ENCODE measurements at places on chromosomes 5 and 9.

- DNase-seq: no peak
These were observed 143.9 kb upstream of the LHFPL2 start for GRCh38 chr5:78792345-78793055.

GRCh38 chr5:38338455-38338854 is 80.1 kb downstream of the EGFLAM start:
- no peak for DNase-seq

GRCh38 chr5:89047571-89047970 is 164.6 kb upstream of the MEF2C start:
- no peak for DNase-seq

- DNase-seq: peak; percentile 62
These were observed 55.1 kb downstream of the ASS1 start for GRCh38 chr9:130499804-130500263.

DNA sequence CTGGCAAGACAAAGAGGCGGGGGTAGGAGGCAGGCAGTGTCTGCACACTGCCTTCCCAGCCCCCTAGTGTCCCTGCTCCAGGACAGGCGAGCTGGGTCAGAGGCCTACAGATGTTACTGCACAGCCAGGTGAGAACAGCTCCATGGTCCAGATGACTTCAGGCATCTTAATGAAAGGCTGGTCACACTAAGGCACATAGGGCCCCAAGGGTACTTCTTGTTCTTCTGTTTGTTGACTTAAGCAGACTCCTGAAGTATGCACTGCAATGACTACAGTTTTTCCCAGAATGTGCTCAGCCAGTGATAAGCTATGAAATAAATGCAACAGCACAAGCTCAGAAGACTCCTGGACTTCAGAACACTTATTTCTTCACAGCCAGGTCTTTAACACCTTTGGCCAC is 27.4 kb downstream of the ATPSCKMT start:
- no peak for DNase-seq

- no peak for DNase-seq
These were observed 15.3 kb downstream of the LHX3 start for GRCh38 chr9:136189394-136190236.

DNA sequence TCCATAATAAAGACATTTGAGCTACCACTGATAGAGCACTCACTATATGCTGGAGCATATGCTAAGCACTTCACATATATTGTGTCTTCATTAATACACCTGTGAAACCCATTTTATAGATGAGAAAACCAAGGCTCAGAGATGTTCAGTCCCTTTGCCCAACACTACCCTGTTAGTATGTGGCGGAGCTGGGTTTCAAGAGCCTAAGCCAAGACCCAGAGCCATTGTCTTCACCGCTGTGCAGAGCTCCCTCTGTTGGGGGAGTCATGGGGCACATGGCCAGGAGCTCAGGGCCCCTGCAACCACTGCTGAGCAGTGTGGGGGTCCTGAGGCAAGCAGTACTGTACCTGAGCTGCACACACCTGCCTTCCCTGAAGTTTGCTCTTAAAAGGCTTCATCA is 37.3 kb upstream of the SLC25A51 start:
- DNase-seq: no peak

GRCh38 chr9:100355561-100355960 is 2.8 kb upstream of the TEX10 start:
- peak; percentile 82 for DNase-seq

GRCh38 chr5:864492-865167 is 13.8 kb upstream of the ZDHHC11 start:
- no peak for DNase-seq

GRCh38 chr9:110579862-110580219 is 300 bp upstream of the SVEP1 start:
- no peak for DNase-seq
